Endodermal cell (in vitro differentiated cells): ENCODE measurements at places on chromosomes 7 and 10.

- H3K4me1 ChIP-seq, result no peaks in the 10 kb centered on the region
- no peaks in the 10 kb centered on the region for H3K27me3 ChIP-seq
These were observed 70.3 kb downstream of the KIF20B start for GRCh38 chr10:89771684-89772083.

DNA sequence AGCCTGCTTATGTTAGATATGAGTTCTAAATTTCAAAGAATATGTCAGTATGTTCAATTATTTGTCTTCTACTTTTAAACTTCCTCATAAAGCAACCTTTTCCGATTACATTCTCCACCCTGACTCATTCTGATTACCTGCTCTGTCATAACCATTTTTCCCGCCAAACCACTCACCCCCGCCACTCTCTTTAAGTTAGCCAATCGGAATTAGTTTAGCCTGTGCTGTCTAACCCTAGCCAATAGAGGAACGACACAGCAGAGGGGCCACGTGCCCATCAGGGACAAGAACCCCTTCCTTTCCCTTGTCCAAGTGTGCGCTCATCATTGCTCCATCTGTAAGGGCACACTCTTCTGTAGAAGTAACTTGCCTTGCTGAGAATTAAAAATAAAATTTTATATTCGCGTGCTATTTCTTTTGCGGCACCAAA is 91.4 kb downstream of the CCDC71L start:
- H3K4me1 ChIP-seq, result peaks cover 6% of the 10 kb centered on the region
- H3K27ac ChIP-seq, result peak overlapping the region; percentile 56
- no peak for DNase-seq
- H3K4me3 ChIP-seq, result no peak overlapping the region

DNA sequence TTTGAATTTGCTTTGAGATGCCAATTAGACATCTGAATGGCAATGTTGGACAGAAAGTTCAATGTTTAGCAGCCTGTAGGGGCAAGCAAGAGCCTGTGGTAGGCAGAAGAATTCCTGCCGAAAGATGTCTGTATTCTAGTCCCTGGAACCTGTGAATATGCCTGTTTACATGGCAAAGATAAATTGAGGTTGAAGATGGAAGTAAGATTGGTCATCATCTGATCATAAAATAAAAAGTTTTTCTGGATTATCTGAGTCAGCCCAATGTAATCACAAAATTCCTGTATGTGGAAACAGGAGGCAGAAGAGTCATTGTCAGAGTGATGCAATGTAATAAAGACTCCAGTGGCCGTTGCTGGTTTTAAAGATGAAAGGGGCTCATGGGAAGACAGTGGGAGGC is 430.5 kb downstream of the MDFIC start:
- no peaks in the 10 kb centered on the region for H3K4me1 ChIP-seq
- H3K27me3 ChIP-seq, result no peaks in the 10 kb centered on the region
- H3K36me3 ChIP-seq, result no peaks in the 10 kb centered on the region
- DNase-seq, result no peak

- H3K4me3 ChIP-seq, result no peak overlapping the region
- no peak overlapping the region for H3K27ac ChIP-seq
- peaks cover 92% of the 10 kb centered on the region for H3K36me3 ChIP-seq
- H3K27me3 ChIP-seq, result no peaks in the 10 kb centered on the region
These were observed 75.3 kb upstream of the IL6 start for GRCh38 chr7:22651534-22652243.

DNA sequence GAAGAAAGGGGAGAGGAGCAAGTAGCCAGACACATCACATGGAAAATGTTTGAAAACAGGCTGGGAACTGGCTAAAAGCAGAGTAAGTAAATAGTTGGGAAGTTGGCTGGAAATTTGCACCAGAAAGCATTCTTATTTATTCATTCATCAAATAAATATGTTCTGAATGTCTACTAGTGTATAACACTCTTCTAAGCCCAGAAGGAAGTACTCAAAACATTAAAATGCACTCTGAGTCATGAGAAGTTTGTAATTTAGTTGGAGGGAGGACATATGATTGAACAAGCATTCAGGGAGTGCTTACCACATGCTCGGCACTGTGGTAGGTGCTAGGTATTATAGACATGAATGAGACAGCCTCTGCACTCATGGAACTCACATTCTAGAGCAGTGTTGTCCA is 37.0 kb upstream of the CNNM1 start:
- H3K4me1 ChIP-seq, result no peaks in the 10 kb centered on the region
- DNase-seq, result no peak
- H3K27ac ChIP-seq, result no peak overlapping the region
- H3K27me3 ChIP-seq, result no peaks in the 10 kb centered on the region
- no peaks in the 10 kb centered on the region for H3K36me3 ChIP-seq
- H3K4me3 ChIP-seq, result no peak overlapping the region

- no peak for DNase-seq
- H3K36me3 ChIP-seq, result peaks cover 73% of the 10 kb centered on the region
- no peaks in the 10 kb centered on the region for H3K4me1 ChIP-seq
- H3K27me3 ChIP-seq, result no peaks in the 10 kb centered on the region
- H3K4me3 ChIP-seq, result no peak overlapping the region
- no peak overlapping the region for H3K27ac ChIP-seq
These were observed 20.3 kb downstream of the NACAD start for GRCh38 chr7:45068236-45069023.

DNA sequence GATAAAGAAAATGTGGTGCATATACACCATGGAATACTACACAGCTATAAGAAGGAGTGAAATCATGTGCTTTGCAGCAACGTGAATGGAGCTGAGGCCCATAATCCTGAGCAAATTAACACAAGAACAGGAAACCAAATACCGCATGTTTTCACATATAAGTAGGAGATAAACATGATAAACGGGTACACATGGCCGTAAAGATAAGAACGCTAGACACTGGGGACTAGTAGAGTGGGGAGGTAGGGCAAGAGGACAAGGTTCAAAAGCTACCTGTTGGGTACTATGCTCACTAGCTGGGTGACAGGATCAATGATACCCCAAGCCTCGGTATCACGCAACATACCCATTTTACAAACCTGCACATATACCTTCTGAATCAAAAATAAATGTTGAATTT is 113.7 kb downstream of the CSTF2T start:
- H3K36me3 ChIP-seq, result no peaks in the 10 kb centered on the region
- H3K4me3 ChIP-seq, result no peak overlapping the region

GRCh38 chr7:116633131-116633988 is 38.6 kb upstream of the MET start:
- H3K4me1 ChIP-seq, result no peaks in the 10 kb centered on the region
- H3K27me3 ChIP-seq, result no peaks in the 10 kb centered on the region
- H3K4me3 ChIP-seq, result no peak overlapping the region
- H3K27ac ChIP-seq, result no peak overlapping the region
- H3K36me3 ChIP-seq, result no peaks in the 10 kb centered on the region

- H3K36me3 ChIP-seq, result no peaks in the 10 kb centered on the region
- no peak overlapping the region for H3K4me3 ChIP-seq
- H3K27me3 ChIP-seq, result no peaks in the 10 kb centered on the region
- no peak overlapping the region for H3K27ac ChIP-seq
- no peak for DNase-seq
These were observed 75.1 kb downstream of the CRPPA start for GRCh38 chr7:16345979-16346958.

DNA sequence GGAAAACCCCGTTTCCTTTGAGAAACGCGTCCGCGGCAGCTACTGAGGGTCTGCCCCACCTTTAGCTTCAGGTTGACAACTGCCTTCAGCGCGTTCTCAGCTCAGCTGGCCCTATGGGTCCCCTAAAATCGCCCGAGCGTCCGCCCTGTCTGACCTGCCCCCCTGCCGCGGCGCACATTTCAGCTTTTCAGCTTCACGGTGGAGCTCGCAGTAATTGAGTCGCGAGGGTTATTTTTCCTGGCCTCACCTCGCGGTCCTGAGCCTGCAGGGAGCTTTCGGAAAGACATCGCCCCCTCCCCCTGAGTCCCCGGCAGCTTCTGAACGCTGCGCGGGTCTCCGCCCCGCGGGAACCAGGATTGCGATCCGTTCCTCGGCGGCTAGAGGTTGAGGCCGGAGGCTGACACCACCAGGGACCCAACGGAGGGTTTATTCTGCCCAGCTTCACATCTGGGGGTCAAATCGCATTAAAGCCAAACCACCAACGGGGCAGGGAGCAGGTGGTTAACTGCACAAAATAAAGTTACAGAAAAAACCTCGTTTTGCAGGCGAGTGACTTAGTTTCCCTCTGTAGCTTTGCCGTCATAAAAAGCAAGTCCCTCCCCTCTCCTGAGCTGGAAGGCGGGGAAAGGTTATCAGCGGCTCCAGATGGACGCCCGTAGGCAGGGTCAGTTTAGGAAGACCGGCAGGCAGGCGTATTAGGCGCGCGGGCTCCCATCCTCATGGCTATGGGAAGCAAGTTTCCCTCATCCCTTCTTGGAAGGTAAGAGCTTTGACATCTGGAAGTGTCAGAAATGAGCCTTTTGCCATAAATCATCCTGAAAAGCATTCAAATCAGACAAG is 11.0 kb downstream of the TWIST1 start:
- H3K27ac ChIP-seq, result no peak overlapping the region
- H3K4me1 ChIP-seq, result no peaks in the 10 kb centered on the region
- DNase-seq, result peak; percentile 83
- peak overlapping the region; percentile 80 for H3K4me3 ChIP-seq
- peaks cover 86% of the 10 kb centered on the region for H3K27me3 ChIP-seq
- no peaks in the 10 kb centered on the region for H3K36me3 ChIP-seq

GRCh38 chr10:96949039-96949683 is 117.1 kb downstream of the LCOR start:
- H3K27me3 ChIP-seq, result no peaks in the 10 kb centered on the region
- H3K4me3 ChIP-seq, result no peak overlapping the region
- no peak overlapping the region for H3K27ac ChIP-seq
- H3K36me3 ChIP-seq, result peaks cover 38% of the 10 kb centered on the region
- no peak for DNase-seq

GRCh38 chr10:97547962-97548361 is 24.6 kb upstream of the ANKRD2 start:
- DNase-seq, result no peak
- no peaks in the 10 kb centered on the region for H3K36me3 ChIP-seq
- H3K27me3 ChIP-seq, result no peaks in the 10 kb centered on the region
- H3K4me3 ChIP-seq, result no peak overlapping the region
- H3K4me1 ChIP-seq, result peaks cover 5% of the 10 kb centered on the region

DNA sequence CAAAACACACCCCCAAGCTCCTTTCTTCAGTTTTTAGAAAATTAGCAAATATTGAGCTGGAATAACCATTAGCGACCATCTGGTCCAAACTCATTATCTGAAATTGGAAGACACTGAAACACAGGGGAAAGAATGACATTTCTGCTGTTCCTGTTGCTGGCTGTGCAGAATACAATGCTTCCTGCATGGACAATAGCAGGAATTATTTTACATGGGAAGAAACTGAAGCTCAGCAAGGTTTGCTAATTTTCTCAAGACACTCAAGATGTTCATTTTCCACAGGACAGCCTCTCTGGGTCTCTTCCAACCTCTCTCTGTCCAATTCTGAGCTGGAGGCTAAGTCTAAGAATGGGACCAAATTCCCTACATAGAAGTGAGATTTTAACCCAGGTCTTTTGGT is 81.9 kb upstream of the TNS3 start:
- H3K27ac ChIP-seq, result no peak overlapping the region
- H3K4me3 ChIP-seq, result no peak overlapping the region
- H3K36me3 ChIP-seq, result no peaks in the 10 kb centered on the region
- H3K4me1 ChIP-seq, result no peaks in the 10 kb centered on the region
- H3K27me3 ChIP-seq, result no peaks in the 10 kb centered on the region

DNA sequence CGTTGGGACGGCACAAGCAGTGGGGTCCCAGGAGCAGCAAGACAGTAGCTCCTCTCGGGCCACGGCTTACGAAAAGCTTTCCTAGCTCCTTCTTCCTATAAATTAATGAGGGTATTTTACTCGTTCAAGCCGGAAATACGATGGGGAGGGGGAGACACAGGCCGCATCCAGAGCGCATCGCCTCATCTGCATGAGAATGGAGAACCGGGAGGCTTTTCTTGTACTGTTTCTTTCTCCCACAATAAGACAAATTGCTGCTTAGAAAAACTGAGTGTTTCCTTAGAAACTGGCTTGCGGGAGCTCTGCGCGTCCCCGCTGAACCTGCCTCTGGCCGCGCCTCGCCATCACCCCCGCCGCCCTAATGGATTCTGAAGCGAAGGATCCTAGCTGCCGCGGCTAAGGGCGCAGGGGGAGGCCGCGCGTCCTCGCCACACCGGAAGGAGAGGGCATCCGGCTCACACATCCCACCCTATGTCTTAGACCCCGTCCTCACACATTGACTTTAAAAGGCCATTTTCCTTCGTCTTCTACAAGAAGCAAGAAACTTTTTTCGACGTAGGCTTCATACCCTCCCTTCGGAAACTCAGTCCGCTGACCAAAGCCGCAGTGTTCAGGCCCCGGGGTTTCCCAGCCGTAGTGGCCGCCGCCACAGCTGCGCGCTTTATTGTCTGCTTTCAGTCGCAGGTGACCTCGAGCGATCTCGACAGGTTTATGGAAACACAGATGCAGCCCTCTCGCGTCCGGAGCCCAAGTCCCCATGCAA is 8.8 kb downstream of the NXPH1 start:
- peak overlapping the region; percentile 79 for H3K4me3 ChIP-seq
- no peaks in the 10 kb centered on the region for H3K36me3 ChIP-seq
- peaks cover 7% of the 10 kb centered on the region for H3K4me1 ChIP-seq
- no peak overlapping the region for H3K27ac ChIP-seq

DNA sequence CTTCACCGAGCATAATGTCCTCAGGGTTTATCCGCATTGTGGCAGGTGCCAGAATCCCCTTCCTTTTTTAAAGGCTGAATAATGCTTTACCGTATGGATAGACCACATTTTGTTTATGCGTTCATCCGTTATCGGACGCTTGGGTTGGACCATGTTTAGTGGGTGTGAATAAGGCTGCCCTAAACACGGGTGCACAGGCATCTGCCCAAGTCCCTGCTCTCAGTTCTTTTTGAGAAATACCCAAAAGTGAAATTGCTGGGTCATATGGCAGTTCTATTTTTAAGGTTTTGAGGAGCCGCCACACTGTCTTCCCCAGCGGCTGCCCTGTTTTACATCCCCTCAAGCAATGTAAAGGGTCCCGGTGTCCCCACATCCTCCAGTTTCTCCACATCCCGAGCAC is 121.6 kb downstream of the DYNC2I1 start:
- H3K27ac ChIP-seq, result no peak overlapping the region
- H3K36me3 ChIP-seq, result no peaks in the 10 kb centered on the region
- H3K4me1 ChIP-seq, result no peaks in the 10 kb centered on the region
- H3K4me3 ChIP-seq, result no peak overlapping the region
- no peaks in the 10 kb centered on the region for H3K27me3 ChIP-seq

- peak overlapping the region; percentile 81 for H3K4me3 ChIP-seq
- H3K4me1 ChIP-seq, result no peaks in the 10 kb centered on the region
- H3K27ac ChIP-seq, result no peak overlapping the region
- H3K27me3 ChIP-seq, result peaks cover 55% of the 10 kb centered on the region
- DNase-seq, result peak; percentile 73
- no peaks in the 10 kb centered on the region for H3K36me3 ChIP-seq
These were observed 515 bp downstream of the GSDME start for GRCh38 chr7:24756545-24757352.

GRCh38 chr10:43202657-43203447 is 64.0 kb downstream of the RASGEF1A start:
- H3K4me3 ChIP-seq, result peak overlapping the region; percentile 78
- H3K36me3 ChIP-seq, result no peaks in the 10 kb centered on the region
- no peak overlapping the region for H3K27ac ChIP-seq
- no peaks in the 10 kb centered on the region for H3K4me1 ChIP-seq

DNA sequence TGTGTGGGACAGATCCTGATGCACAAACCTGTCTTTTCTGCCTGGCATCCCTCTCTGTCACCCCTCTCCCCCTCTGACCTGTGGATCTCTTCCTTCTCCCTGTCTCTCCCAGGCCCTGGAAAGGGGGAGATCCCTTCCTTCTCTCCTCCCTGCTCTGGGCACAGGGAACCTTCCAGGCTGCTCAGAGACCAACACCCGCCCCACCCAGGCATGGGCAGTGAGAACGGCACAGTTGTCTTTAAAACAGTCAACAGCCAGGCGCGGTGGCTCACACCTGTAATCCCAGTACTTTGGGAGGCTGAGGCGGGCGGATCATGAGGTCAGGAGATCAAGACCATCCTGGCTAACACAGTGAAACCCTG is 34.7 kb downstream of the KCNH2 start:
- H3K36me3 ChIP-seq, result no peaks in the 10 kb centered on the region
- no peaks in the 10 kb centered on the region for H3K4me1 ChIP-seq
- H3K4me3 ChIP-seq, result no peak overlapping the region
- H3K27ac ChIP-seq, result no peak overlapping the region
- no peak for DNase-seq
